ENCODE measurements at places on chromosomes 3 and 15.

DNA sequence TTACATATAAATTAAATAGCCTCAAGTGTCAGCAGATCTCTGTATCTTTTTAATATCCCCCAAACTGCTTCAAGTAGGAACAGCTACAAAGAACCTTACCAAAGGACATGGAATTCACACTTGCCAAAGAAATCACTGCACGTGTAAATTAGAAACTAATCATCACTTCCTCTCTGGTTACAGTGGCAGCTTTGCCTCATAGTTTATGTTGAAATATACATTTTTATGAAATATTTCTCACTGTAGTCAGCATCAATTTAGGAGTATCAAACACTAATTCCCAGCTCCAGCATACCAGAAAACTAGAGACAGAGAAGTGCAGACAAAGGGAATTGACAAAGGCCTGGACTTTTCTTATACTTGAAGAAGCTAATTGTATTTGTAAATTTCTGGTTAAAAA lies 260.9 kb downstream of the TIGIT start:
- no peak for DNase-seq

- no peak for DNase-seq
These were observed 8.5 kb downstream of the MBNL1 start for GRCh38 chr3:152277198-152277597.

GRCh38 chr15:71054286-71054952 lies 60.9 kb upstream of the THSD4 start:
- no peak for DNase-seq

DNA sequence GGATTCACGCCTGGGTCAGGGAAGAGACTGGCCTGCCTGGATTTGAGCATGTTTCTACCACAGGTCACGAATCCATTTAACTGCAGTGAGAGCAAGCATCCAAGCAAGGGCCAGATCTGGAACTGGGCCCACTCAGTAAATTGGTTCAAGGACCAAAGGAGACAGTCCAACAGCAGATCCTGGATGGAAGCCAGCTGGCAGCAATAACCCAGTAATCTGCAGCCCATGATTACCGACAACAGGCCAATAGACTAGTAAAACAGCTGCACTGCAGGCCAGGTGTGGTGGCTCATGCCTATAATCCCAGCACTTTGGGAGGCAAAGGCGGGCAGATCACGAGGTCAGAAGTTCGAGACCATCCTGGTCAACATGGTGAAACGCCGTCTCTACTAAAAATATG lies 11.8 kb downstream of the SAMD7 start:
- no peak for DNase-seq

DNA sequence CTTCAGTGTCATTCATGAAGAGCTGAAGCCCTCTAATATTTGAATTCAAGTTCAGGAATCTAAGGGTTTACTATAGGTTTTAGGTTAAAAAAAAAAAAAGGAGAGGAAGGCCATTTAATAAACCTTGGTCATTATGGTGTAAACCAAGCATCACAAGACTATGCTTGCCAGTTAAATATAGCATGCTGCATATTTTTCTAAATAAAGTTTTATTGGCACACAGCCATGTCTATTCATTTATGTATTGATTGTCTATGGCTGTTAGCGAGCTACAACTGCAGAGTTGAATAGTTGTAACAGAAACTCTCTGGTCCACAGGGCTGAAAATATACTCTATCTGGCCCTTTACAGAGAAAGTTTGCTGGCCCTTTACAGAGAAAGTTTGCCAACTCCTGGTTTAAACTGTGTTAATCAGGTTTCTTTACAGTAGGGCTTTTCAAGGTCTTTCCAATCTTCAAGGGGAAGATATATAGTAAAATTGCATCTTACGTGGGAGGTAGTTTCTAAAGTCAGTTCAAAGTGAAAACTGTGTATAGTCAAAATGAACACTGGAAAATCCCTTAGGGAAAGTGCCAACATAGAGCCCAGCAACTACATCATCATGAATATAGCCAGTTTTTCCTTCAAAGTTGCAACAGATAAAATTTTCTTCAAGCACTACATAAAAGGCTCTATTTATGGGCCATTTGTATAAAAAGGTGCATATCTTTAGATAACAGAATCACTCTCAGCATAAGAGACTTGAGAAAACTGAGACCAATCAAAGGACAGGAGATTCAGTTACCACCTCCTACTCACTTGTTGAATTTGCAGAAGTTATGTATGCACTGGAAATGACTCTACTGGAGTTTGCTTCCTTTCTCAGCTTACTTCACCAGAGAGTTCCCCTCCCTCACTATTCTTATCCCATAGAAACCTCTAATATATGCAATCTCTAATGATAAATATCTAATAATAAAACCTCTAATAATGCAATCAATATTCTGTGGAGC lies 49.7 kb upstream of the FRMD4B start:
- no peak for DNase-seq

DNA sequence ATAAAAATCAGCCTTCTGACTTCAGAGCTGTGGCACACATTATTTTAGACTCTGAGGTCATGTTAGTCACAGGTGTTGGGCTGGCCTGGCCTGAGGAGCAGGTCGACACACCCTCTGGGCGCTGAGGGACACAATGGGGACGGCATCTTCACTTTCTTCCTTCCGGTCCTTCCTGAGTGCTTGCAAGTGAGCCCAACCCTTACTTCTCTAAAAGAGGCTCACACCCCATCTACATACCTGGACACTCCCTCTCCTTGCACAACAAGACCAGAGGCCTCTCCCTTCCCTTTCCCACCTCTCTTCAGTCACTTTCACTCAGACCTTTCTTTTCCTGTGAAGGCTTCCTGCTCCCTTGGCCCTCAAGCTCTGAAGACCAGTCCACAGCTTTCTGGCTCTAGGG lies 85.4 kb downstream of the XXYLT1 start:
- no peak for DNase-seq

- no peak for DNase-seq
These were observed 58.1 kb upstream of the SATB1 start for GRCh38 chr3:18483226-18483625.

DNA sequence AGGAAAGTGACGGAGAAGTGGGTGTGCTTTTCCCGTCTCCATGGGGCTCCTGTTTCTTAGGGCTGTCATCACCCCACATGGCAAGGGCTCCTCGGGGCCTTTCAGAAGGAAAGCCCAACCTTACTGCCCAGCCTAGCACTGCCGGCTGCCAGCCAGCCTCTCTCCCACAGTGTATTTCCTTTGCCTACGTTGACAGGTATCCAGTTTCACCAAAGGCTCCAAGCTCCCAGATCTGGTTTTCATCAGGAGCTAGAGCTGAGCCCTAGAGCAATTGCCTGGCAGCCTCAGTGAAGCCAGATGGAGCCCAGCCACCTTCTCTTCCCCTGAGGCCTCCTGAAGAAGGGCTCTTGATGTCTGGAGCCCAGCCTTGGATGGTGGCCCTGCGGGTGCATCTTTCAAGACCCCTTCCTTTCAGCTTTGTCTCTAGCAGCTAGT lies 20.2 kb downstream of the CRABP1 start:
- DNase-seq: no peak

GRCh38 chr3:190617185-190617584 lies 103.3 kb downstream of the IL1RAP start:
- peak; percentile 41 for DNase-seq

DNA sequence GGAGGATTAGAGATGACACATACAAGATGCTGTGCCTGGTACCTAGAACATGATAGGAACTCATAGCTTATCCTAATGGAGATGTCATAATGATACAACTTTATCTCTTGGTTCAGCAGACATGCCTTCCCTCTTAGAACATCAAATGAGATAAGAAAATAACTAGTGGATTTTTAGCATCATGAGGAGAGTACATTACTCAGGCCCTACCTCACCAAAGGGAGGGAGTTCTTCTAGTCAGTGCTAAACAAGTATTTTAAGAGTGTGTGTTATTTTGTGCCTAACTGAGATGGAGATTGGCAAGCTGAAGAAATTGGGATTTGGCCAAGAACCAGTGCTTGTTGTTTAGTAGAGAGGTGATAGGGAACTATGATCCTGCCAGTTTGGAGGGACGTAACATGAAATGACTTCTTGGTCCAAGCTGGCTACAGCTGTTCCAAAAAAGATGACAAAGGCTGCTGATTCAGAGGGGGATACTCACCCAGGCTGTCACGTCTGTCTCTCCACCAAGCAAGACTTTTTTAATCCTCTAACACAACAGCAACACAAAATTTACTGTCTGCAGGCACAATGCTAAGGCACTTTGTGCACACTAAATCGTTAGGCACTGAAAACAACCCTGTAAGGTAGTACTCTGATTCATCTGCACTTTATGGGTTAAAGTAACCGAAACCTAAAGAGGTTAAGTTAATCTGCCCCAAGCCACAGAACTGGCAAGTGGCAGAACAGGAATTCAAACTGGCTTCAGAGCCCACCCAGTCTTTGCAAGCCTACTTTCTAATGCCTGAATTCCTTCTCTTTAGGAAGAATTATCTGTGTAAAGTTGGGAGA lies 126.5 kb downstream of the CMSS1 start:
- no peak for DNase-seq

- DNase-seq: no peak
These were observed 593.3 kb downstream of the FOXP1 start for GRCh38 chr3:70990185-70990584.

DNA sequence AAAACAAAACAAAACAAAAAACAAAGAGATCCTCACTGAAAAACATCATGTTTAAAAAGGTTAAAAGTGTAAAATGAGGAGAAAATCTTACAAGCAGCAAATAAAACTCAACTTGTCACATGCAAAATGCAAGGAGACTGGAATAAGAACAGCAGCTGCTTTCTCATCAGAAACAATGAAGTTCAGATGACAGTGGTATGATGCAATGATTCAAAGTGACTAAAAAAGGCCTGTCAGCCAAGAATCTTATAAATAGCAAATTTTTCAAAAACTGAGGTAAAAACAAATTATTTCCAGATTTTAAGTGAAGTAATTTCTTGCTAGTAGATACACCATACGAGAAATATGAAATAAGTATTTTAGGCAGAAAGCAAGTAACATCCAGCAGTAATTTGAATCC lies 68.6 kb upstream of the EPHA3 start:
- DNase-seq: no peak

DNA sequence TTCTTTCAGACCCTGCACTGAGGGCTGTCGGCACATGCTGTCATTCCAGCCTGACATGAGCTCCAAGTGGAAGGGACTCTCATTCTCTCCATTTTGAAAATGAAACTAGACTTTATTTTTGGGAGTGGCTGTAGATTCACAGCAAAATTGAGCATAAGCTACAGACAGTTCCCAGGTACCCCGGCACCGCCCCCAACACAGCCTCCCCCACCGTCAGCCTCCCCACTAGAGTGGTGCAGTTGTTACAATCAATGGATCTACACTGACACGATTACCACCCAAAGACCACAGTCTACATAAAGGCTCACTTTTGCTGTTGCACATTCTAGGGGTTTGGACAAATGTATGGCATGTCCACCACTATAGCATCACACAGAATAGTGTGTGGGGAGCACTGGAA lies 29.5 kb upstream of the FGD5 start:
- no peak for DNase-seq

DNA sequence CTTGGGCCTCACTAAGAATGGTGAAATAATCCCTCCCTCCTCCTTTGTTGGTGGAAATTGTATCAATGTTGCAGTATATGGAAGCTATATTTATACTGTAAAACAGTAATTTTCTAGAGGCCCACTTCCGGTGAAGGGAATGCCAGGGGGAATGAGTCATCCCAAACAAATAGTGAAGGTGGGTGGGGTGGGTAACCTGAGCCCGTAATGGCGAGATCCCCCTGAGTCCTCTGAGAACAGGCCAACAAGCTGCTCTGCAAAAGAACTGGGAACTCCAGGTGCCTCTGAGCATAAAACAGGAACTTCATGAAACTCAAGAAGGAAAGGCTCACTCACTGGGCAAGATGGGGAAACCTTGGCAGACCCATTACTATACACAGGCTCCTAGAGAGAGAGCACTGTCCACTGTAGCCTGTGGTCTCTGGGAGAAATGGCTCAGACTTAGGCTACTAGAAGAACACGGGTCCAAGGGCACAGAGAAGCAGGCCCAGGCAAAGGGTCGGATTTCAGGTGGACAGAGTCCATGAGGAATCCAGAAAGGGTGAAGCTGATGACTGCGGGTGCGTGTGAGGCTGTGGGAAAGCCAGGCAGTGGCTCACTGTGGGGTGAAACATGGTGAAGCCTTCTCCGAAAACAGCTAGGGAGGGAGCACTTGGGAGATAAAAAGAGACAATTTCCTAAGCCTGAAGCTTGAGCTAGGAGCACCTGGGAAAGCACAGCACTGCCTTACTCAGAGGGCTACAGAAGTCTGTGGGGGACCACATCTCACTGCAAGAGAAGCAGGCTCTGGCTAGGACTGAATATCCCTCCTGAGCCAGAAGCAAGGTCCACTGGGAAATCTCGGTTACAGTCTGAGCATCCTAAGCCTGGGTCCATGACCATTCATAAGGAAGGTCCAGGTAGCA lies 19.8 kb downstream of the LARP6 start:
- no peak for DNase-seq

DNA sequence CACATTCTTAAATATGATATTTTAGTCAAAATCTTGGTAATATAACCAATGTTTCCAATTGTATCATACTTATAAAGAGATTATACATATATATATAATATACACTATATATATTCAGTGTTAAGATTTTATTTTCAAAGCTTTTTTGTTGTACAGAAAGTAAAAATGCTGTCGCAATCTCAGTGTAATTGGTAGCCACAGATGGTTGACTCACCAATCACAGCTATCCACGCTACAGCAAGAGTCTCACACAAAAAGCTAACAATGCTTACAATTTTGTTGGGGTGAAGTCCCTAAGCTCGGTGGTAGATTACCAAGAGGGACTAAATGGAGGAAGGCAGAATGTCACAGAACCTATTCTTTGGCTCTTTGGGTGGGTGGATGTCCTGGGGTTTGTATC lies 16.9 kb upstream of the CFAP161 start:
- DNase-seq: no peak

DNA sequence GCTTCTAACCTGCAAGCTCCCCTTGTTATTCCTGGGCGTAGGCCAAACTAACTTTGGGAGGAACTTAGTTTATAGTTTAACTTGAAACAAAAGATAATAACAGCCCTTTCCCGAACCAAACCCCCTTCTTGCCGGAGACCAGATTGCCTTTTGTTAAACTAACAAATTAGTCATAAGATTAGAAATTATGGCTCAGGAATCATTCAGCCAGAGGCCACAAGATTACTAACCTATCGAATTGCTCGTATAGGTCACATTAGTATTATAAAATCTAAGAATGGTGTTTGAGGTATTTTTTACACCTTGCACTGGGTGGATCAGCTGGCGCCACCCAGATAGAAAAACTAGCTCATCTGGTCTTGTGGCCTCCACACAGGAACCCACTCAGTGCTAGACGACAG lies 65.3 kb upstream of the RAP2B start:
- DNase-seq: no peak

DNA sequence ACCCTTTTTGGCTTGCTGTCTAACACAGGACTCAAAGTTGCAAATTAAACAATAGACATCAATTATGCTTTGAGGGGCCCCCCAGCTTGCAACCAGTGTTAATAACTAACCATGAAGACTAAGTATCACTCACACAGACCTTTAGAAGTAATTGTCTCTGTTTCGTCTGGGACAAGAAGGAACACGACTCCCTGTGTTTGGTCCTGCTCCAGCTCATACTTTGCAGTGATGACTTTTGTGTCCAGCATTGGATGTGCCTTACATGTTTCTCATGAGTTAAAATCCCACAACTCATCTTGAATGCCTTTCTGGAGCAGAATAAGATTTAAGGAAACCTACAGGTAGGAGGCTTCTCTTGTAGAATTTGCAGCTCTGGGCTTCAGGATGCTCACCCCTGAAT lies 53.1 kb downstream of the GMNC start:
- DNase-seq: no peak

All from stimulated activated naive CD8-positive, alpha-beta T cell treated with anti-CD3 and anti-CD28 coated beads, Interleukin-15, Interleukin-2, amounts not matched to agents 100 U/mL and 50 U/mL, for 24 hours (primary cell).